ENCODE measurements at places on chromosomes 5 and 9.

DNA sequence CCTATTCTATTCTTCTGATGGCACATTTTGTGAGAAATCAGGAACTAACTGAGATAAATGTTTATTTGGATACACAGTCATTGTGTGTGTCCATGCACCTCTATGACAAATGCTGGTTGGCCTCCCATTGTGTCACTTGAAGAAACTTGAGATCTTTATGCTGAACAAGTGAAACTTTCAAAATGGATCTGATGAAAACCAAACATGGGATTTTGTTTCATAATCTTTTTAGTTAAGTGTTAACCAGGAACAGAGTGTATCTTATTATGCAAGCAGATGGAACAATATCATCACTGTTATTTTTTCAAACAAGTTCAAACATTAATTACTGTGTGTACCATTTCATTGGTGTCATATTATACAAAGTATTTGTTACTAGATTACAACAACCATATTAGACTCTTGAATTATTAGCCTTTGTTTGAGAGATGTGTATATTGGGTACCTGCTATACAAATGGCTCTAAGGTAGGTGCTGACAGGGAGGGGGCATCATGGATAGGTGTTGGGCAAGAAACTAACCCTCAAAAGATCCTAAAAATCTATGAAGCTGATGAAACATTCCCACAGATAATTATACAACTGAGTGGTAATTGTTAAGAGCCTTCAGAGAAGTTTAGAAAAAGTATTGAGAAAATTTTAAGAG lies 159.8 kb downstream of the PALM2AKAP2 start:
- no peak for DNase-seq

DNA sequence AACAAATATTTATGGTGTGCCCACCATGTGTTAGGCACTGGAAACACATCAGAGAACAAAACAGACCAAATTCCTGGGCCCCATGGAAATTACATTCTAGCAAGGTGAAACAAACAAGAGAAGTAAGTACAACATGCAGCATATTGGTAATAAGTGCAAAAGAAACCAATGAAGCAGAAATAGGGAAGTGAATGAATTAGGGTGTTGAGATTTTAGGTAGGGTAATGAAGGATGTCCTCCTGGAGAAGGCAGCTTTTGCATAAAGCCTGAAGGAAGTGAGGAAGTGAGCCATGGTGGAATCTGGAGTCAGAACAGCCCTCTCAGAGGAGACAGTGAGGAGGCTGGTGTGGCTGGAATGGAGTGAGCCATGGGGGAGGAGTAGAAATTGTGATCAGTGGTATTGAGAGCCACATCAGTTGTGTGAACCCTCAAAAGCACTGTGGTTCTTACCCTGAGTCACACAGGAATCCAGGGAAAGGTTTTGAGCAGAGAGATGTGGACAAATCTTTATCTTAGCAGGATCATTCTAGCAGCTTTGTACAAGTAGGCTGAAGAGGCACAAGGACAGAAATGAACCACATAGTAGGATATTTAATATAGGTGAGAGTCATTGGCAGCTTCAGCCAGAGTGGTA lies 52.7 kb upstream of the ARL15 start:
- no peak for DNase-seq

- DNase-seq: no peak
Observed at GRCh38 chr5:14665949-14666348, 1.4 kb downstream of the OTULIN start.

DNA sequence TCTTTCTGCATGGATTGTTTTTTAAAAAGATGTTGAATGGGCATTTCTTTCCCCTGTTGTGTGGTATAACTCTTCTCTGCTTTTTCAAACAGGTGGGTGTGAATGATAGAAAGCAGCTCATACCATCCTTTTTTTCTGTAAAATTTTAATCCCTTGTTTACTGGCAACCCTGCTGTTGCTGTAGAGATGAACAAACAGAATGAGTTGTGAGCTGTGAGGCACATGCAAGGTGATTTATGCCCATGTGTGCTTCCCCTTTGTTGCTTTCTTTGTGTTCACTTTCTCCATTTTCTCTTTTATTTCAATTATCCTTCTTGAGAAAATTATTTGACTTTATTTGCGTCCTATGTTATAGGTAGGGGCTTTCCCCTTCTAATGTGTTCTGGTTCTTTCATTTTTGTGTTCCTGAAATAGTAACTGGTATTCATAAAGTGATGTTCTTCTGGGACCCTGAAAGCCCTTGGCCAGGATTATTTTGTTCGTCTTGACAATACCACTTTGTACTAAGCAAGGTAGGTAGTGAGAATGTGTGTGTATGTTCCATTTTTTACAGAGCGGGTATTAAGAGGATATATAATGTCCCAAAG lies 79.9 kb downstream of the AOPEP start:
- DNase-seq: no peak

- no peak for DNase-seq
Observed at GRCh38 chr5:55731848-55732247, 6.0 kb upstream of the DDX4 start.

DNA sequence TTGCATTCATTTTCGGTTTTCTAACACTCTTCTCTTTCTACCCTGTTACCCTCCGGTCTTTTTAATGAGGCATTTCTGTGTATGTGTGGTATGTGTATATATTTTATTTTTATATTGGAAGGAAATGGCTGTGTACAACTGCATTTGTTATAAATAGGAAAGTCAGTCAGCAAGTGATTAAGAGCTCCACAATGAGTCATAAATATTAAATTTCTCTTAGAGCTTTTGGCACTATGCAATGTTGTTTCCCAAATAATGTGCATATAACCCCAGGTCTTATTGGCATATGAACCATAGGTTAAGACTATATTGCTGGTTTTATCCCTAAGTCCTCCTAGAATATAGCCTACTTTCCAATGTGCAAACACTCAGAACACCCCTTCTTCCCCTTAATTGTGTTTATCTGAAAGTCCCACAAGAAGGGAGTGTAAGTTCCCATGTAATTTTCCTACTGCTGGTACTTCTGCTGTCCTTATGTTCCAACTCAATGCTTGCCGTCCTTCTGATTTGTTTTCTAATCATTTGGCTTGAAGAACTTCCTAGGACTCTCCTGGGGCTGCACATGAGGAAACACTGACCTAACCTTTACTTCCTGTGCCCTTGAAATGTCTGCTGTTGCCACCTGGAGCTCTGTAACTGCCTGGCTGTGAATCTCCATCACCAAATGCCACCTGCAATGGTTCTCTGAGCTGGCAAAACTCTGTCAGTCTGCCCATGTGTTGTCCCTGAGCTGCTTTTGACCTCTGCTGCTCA lies 65.5 kb upstream of the PCSK5 start:
- DNase-seq: no peak

GRCh38 chr9:36817160-36817834 lies 216.8 kb downstream of the PAX5 start:
- no peak for DNase-seq

- no peak for DNase-seq
Observed at GRCh38 chr9:123282362-123283047, 14.1 kb upstream of the STRBP start.

DNA sequence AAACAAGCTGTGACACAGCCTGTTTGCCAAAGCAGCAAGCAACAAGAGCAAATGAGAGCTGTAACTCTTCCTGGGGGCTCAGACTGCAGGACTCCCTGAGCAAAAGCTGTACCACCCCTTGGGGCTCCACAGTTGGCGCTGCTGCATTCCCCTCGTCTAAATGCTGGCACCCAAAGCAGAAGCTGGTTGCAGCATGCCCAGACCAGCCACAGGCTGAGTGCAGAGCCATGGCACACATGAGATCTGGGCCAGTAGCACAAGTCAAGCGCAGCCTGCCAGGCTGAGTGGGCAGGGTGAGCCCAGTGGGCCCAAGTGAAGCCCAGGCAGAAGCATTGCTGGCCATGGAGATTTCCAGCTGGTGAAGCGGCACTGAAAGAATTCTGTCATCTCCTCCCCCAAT lies 157.3 kb upstream of the GRAMD2B start:
- DNase-seq: no peak

DNA sequence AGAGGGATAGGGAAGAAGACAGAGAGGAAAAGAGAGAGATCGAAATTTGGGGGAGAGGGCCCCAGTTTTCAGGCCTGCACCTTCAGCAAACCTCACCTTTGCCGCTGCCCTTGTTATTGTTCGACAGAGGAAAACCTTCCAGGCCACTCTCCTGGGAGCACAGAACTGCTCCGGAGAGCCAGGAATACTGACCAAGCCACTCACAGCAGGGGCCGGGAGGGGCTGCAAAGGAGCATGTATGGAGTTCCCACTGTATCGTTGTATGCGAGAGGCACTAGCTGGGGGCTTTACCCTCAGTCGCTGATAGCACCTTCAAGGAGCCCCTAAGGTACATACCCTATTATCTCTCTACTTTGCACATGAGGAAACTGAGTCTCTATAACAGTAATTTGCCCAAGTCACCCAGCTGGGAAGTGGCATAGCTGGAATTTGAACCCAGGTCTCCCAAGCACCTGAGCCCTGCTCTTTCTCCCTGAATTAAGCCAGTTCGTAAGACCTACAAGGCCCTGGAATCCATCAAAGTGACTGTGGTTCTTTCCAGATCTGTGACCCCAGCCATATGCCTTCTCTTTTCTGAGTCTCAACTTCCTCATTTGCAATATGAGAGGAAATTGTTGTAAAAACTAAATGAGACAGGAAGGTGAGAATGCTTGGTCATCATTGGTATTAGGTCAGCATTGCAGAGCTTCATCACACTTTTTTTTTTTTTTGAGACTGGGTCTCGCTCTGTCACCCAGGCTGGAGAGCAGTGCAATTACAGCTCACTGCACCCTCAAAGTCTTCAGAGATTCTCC lies 21.0 kb upstream of the FOXE1 start:
- peak; percentile 90 for DNase-seq

GRCh38 chr9:116736399-116737151 lies 49.5 kb downstream of the TRIM32 start:
- no peak for DNase-seq

Data from bone marrow (tissue), 2 donors.